ENCODE measurements at places on chromosomes 1 and 21.
A peak's percentile ranks its signal among the peaks of the same experiment; 100 is the strongest.

DNA sequence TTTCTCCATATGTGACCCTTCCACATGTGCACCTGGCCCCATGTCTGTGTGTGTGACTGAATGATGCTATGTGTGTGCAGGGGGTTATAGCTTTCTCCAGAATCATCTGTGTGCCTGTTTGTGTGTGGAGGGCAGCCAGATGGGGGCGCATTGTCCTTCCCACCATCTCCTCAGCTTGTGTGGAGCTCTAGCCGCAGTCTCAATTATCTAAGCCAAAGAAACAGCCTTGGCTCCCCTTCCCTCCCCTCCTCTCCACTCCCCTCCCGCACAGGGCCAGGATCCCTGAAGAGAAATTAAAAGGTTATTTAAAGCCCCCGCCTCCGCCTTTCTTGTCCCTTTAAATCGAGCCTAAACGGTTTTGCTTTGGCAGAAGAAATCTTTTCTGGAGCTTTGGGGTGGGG lies 1.8 kb upstream of the DMBX1 start:
- DNase-seq, result peak; percentile 7

DNA sequence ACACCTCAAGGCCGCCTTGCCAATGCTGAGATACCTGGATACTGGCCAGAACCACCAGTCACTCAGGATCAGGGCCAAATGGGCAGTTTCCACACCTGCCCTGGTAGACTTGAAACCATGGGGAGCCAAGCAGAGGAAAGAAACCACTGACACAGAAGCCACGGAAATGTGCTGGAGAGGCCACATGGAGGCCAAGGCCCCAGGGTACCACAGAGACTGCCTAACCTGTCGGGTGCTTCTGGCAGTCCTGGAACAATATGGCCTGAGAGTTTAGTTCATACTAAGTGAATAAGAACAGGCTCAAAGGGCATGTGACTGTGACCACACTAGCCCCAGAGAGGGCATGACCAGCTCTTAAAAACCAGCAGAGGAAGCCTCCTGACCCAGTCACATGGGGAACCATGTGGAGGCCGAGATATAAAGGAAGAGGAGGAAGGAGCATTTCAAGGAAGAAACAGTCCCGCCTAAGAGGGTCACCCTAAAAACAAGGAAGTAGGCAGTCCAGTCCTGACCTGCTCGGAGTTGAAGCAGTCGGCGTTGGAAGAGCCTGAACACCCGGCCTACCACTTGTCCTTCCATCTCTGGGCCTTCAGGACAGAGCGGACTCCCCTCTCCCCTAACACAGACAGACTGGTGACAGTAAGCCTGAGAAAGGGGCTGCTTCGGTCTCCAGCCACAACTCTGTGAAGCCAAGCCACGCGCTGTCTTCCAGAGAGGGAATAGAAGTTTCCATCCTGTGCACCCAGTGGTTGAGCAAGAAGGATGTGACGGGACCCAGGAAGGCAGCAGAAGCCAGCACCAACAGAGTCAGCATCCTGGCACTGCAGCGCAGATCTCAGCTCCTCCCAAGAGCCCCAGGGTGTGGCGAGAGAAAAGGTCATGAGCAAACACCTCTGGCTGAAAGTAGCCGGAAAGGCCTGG lies at the start of gene DENND2D:
Gene DENND2D (minus strand): TSS at position 766 of the 921 bp plus-strand sequence. CDS start 187 bp downstream, at position 579.
- no peak for DNase-seq

DNA sequence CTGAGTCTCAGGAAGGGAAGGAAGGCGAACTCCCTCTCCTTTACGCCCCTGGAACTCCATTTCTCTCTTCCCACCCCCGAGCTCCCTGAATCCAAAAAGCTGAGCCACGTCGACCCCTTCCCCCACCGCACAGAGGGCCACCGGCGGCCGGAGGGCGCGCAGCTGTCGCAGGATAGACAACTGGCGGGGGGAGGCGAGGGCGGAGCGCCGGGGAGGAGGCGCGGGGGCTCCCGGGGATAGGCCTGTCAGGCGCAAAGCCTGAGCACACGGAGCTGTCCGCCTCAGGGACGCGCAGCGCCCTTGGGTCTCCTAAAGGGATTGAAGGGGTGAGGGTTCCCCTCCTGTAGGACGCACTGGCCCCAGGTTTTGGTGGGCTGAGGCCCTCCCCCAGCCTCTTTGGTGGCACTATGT lies 752 bp upstream of the ACTA1 start:
- no peak for DNase-seq

GRCh38 chr1:223150443-223150842 lies 7.4 kb upstream of the TLR5 start:
- DNase-seq, result no peak

DNA sequence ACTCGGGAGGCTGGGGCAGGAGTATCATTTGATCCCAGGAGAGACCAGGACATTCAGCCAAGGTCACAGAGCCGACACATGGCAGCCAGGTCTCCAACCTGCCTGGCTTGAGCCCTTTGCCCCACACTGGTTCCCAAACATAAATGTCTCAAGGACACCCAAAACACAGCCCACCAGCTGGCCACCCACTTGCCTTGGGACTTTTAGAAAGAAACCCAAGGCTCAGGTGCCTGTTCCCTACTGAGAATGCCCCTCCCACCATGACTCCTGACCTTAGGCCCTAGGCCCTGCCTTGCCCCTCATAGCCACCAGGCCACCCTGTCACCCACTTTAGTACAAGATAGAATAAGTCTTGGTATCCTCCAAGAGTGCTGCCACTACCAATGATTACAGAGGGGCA lies 41.9 kb upstream of the LRP8 start:
- no peak for DNase-seq

DNA sequence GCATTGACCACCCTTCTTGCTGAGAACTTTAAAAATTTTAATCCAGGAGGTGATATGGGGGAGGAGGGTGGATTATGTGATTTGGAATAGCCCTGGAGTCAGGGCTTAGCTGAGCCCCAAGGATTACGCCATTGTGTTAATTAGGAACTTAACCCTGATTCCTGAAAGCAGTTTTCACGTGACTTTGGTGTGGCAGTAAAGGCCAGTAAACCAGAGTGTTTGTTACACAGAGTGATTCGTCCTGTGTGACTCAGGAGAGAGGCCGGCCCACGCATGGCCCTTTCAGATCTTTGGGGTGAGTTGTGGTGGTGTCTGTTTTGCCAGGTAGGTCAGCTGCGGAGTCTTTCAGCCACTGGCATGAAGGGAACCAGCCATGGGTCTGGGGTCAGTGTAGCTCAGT lies 107.6 kb downstream of the NOS1AP start:
- DNase-seq, result no peak
